A549 treated with DMSO at 1 μM for 4 hours (cell line): ENCODE measurements at places on chromosomes 1 and 21. TPM values are rescaled to one million over a fixed set of nuclear protein-coding genes. Genes with fewer than 3 reads are reported as not detected.

Gene FAM72B
- total RNA-seq, result 6.1 to 9.0 TPM (median 7.2 TPM) in 5 replicates

Gene MEX3A
- 1.4 to 3.0 TPM (median 2.5 TPM) in 5 replicates for total RNA-seq

Gene OPRD1
- 0.03 to 0.06 TPM (median 0.05 TPM) in 5 replicates for total RNA-seq

Gene PTPRC
- not detected in 5 replicates for total RNA-seq

Gene CRYAA
- total RNA-seq, result not detected in 5 replicates

Gene SLC22A15
- total RNA-seq, result 0.50 to 1.1 TPM (median 0.52 TPM) in 5 replicates

Gene CD244
- not detected in 5 replicates for total RNA-seq

Gene SYT2
- 0.01 to 0.05 TPM (median 0.03 TPM) in 5 replicates for total RNA-seq

Gene OLIG2
- total RNA-seq, result not detected in 5 replicates

Gene HSD11B1
- total RNA-seq, result not detected in 5 replicates

Gene ZNF695
- total RNA-seq, result 2.3 to 3.6 TPM (median 2.5 TPM) in 5 replicates

Gene KCNJ6
- 1.6 to 2.9 TPM (median 2.4 TPM) in 5 replicates for total RNA-seq

Gene PTGS2
- total RNA-seq, result 10.0 to 16.4 TPM (median 13.3 TPM) in 5 replicates

Gene TRIM46
- total RNA-seq, result 1.3 to 1.8 TPM (median 1.4 TPM) in 5 replicates

Gene NBPF6
- not detected in 5 replicates for total RNA-seq

Gene GPR89B
- total RNA-seq, result 3.5 to 5.5 TPM (median 4.1 TPM) in 5 replicates

Gene IL19
- not detected in 5 replicates for total RNA-seq

Gene DIO1
- not detected in 5 replicates for total RNA-seq

Gene PRRX1
- total RNA-seq, result 0.10 TPM in 1 of 5 replicates, not detected in the others

Gene GPR37L1
- 0.13 to 0.22 TPM (median 0.15 TPM) in 5 replicates for total RNA-seq

Gene UAP1
- 26.4 to 34.5 TPM (median 31.6 TPM) in 5 replicates for total RNA-seq

Gene PLD5
- total RNA-seq, result 1.0 to 1.6 TPM (median 1.4 TPM) in 5 replicates

Gene FAM177B
- not detected in 5 replicates for total RNA-seq

Gene LAMC2
- total RNA-seq, result 27.6 to 40.3 TPM (median 29.1 TPM) in 5 replicates

Gene SLC30A2
- total RNA-seq, result 0.05 to 0.11 TPM (median 0.06 TPM) in 4 of 5 replicates, not detected in the other

Gene RIMS3
- total RNA-seq, result 0.66 to 1.3 TPM (median 0.99 TPM) in 5 replicates

Gene FCER1G
- total RNA-seq, result 0.33 TPM in 1 of 5 replicates, not detected in the others

Gene NTMT2
- total RNA-seq, result not detected in 5 replicates

Gene C1orf56
- 6.4 to 7.6 TPM (median 7.1 TPM) in 5 replicates for total RNA-seq

Gene AGO1
- 3.9 to 6.3 TPM (median 5.0 TPM) in 5 replicates for total RNA-seq

Gene ZNF687
- 14.3 to 17.0 TPM (median 14.8 TPM) in 5 replicates for total RNA-seq

Gene ALPL
- 0.19 to 0.47 TPM (median 0.31 TPM) in 5 replicates for total RNA-seq

Gene HES3
- total RNA-seq, result 0.15 TPM in 1 of 5 replicates, not detected in the others

Gene CELA2B
- not detected in 5 replicates for total RNA-seq

Gene TRPM2
- total RNA-seq, result 5.9 to 12.8 TPM (median 9.0 TPM) in 5 replicates

Gene SETDB1
- 21.0 to 27.0 TPM (median 24.8 TPM) in 5 replicates for total RNA-seq

Gene OVAAL
- total RNA-seq, result not detected in 5 replicates

Gene RNU1-1
- total RNA-seq, result 7.3 TPM in 1 of 5 replicates, not detected in the others

Gene SPRR2G
- not detected in 5 replicates for total RNA-seq

Gene LDLRAD1
- total RNA-seq, result not detected in 5 replicates

Gene SLAMF9
- 0.17 to 0.41 TPM (median 0.31 TPM) in 5 replicates for total RNA-seq

Gene C1orf21
- 7.9 to 9.6 TPM (median 9.3 TPM) in 5 replicates for total RNA-seq

Gene LENEP
- not detected in 5 replicates for total RNA-seq

Gene TEX38
- total RNA-seq, result 0.16 TPM in 1 of 5 replicates, not detected in the others
